Neural crest cell (in vitro differentiated cells): ENCODE measurements at places on chromosomes 5 and 9. TPM values are rescaled to one million over a fixed set of nuclear protein-coding genes. Genes with fewer than 3 reads are reported as not detected.
A peak's percentile ranks its signal among the peaks of the same experiment; 100 is the strongest.

DNA sequence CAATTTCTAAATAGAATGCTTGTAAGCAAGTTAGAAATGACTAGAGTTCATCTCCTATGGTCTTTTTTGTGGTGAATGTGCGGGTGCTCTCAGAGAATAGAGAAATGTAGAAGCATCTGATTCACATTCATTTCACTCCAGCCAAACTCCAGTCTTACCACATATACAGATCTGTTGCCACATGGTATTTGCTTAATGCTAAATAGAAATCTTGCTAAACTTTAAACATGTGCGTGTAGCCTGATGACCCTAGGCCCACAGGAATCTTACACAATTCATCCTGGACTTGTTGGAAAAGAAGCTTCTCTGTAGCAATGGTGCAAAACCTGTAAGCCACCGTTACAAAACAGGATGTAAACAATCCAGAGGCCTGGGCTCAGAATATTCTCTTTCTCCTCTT is 135.2 kb downstream of the PCSK1 start:
- no peak for DNase-seq
- no peaks in the 10 kb centered on the region for H3K27me3 ChIP-seq
- H3K4me1 ChIP-seq = peaks cover 4% of the 10 kb centered on the region
- peak overlapping the region; percentile 64 for H3K27ac ChIP-seq
- H3K36me3 ChIP-seq = peaks cover 2% of the 10 kb centered on the region

DNA sequence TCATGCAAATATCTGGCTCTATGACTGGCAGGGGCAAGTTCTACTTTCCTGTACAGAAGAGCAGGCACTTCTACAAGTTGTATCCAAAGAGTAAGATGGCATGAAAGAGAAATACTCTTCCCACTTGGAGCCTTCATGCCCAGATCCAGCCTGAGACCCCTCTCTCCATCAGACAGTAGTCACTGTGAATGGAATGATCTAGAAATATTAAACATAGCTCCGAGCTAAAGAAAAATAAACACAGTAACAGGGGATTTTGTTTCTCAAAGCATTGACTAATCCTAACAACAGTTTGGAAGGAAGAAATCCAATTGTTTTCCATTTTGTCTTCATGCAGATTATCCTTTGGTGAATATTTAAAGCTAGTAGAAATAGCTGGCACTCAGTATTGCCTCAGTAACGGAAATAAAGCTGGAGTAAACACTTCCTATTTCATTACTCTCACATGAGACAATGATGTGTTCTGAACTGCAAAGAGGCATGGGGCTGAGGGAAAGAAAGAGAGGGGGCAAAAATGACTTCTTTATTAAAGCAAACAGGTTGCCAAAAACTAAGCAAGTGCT is 100.0 kb downstream of the SEMA5A start:
- no peak overlapping the region for H3K27ac ChIP-seq
- H3K36me3 ChIP-seq = peaks cover 32% of the 10 kb centered on the region
- H3K4me3 ChIP-seq = no peak overlapping the region
- DNase-seq = no peak

DNA sequence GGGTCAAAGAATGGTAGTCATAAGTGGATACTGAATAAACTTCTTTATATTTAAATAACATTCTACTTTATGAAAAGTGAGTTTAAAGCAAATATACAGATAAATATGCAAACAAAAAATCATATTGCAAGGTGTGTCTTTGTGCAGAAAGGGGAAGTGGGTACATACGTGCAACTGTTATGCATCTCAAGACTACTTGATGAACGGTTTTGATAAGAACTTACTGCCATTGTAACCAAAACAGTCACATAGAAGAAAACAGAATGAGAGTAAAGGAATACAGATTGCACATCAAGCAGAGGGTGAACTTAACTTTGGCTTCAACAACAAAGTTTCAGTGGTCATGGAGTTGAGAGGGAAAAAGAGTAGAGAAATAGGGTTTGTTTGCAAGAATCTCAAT is 9.9 kb downstream of the CAMK4 start:
- no peak overlapping the region for H3K4me3 ChIP-seq
- H3K27me3 ChIP-seq = no peaks in the 10 kb centered on the region
- DNase-seq = no peak
- no peak overlapping the region for H3K27ac ChIP-seq

- no peak overlapping the region for H3K4me3 ChIP-seq
- no peaks in the 10 kb centered on the region for H3K4me1 ChIP-seq
- no peak overlapping the region for H3K27ac ChIP-seq
- no peaks in the 10 kb centered on the region for H3K36me3 ChIP-seq
Observed at GRCh38 chr9:21452681-21453080, 12.4 kb downstream of the IFNA1 start.

GRCh38 chr9:82799286-82799685 is 263.7 kb downstream of the RASEF start:
- H3K27me3 ChIP-seq = no peaks in the 10 kb centered on the region
- DNase-seq = no peak
- peaks cover 8% of the 10 kb centered on the region for H3K4me1 ChIP-seq
- H3K4me3 ChIP-seq = no peak overlapping the region

DNA sequence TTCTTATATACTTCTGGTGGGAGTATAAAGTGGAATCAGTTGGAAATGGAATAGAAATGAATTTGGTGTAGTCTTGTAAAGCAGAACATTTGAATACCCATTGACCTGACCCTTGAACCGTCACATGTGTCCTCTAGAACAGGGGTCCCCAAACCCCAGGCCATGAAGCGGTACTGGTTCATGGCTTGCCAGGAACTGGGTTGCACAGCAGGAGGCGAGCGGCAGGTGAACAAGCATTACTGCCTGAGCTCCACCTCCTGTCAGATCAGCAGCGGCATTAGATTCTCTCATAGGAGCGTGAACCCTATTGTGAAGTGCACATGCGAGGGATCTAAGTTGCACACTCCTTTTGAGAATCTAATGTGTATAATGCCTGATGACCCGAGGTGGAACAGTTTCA is 80.0 kb downstream of the RANBP17 start:
- no peaks in the 10 kb centered on the region for H3K4me1 ChIP-seq
- H3K27me3 ChIP-seq = no peaks in the 10 kb centered on the region
- no peak for DNase-seq
- no peak overlapping the region for H3K27ac ChIP-seq
- H3K4me3 ChIP-seq = no peak overlapping the region

- H3K4me3 ChIP-seq = no peak overlapping the region
- no peaks in the 10 kb centered on the region for H3K36me3 ChIP-seq
- DNase-seq = no peak
Observed at GRCh38 chr9:129580211-129580915, 40.5 kb downstream of the C9orf50 start.

GRCh38 chr5:44312374-44312773 is 76.8 kb downstream of the FGF10 start:
- no peaks in the 10 kb centered on the region for H3K36me3 ChIP-seq
- peaks cover 40% of the 10 kb centered on the region for H3K4me1 ChIP-seq
- H3K27ac ChIP-seq = no peak overlapping the region
- no peak for DNase-seq
- no peak overlapping the region for H3K4me3 ChIP-seq

Gene SH2D3C
- 6.0 and 7.2 TPM in 2 replicates for total RNA-seq

Gene PCDHB6
- 0.64 and 0.70 TPM in 2 replicates for total RNA-seq

Gene SEMA5A
- 30.3 and 31.9 TPM in 2 replicates for total RNA-seq

Gene TYRP1
- total RNA-seq = not detected in 2 replicates

Gene MEF2C
- 46.0 and 56.2 TPM in 2 replicates for total RNA-seq

Gene NMUR2
- total RNA-seq = 0.23 TPM in 1 of 2 replicates, not detected in the other

Gene SPATA9
- total RNA-seq = 0.68 and 1.0 TPM in 2 replicates

Gene JAKMIP2
- 35.6 and 36.8 TPM in 2 replicates for total RNA-seq

Gene FLT4
- 13.1 and 15.7 TPM in 2 replicates for total RNA-seq

Gene N4BP3
- 1.3 and 1.4 TPM in 2 replicates for total RNA-seq
